ENCODE measurements at places on chromosomes 1 and 21.

DNA sequence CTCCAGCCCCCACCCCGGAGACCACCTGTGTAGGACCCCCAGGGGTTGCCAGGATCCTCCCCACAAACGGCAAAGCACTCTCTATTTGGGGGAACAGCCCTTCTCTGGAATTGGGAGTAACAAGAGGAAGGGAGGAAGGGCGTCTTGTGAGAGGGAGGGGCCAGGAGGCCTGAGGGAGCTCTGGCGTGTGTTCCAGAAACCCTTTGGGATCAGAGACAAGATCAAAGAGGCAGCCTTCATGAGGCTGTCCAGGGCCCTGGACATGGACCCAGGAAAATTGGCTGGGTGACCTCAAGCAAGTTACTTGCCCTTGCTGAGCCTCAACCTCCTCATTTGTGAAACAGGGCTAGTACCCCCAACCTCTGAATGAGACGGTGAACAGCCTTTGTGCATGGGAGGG is 18.1 kb upstream of the ECE1 start:
- no peak for DNase-seq

DNA sequence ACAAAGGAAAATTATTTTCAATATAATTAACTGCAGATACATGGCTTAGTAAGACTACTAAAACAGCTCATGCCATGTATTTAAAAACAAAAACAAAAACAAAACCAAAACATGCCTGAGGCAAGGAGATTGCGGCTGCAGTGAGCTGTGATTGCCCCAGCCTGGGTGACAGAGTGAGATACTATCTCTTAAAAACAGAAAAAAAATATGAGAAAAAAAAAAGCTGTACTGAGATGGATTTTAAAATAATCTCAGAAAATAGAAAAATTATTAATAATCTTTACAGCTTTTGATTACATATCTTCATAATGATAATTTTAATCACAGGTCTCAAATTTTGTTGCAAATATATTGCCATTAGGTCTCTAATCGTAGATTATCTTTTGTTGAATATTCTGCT is 24.0 kb upstream of the LIN9 start:
- DNase-seq, result no peak

GRCh38 chr21:30881480-30881879 is at the start of gene KRTAP11-1:
KRTAP11-1 (minus strand) TSS chr21:30881580; CDS start chr21:30881524, 56 bp downstream.
- DNase-seq, result no peak

DNA sequence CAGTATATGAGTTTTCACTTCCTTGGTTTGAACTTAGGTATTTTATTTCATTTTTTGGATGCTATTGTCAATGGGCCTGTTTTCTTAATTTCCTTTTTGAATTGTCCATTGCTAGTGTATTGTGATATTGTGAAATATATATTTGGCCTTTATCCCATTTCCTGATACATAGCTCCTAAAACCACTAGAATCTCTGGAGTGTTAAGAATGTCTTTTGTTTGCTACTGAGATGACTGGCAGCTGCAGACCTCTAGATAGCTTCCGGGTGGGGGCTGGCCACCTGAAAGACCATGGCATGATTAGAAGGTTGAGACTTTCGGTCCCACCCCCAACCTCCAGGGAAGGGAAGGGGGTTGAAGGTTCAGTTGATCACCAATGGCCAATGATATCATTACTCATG is 245.4 kb downstream of the KCNJ6 start:
- no peak for DNase-seq

- DNase-seq, result no peak
Observed at GRCh38 chr1:20154301-20154831, 15.2 kb downstream of the PLA2G2F start.

All from left ventricle myocardium inferior (tissue), 1 donor.